Large intestine (tissue), 12 donors: ENCODE measurements at places on chromosomes 16 and 17.

- no peak for DNase-seq
Measured at GRCh38 chr17:80504686-80505413, 28.4 kb upstream of the NPTX1 start.

GRCh38 chr17:68255731-68256538 is 8.1 kb downstream of the AMZ2 start:
- DNase-seq = no peak

DNA sequence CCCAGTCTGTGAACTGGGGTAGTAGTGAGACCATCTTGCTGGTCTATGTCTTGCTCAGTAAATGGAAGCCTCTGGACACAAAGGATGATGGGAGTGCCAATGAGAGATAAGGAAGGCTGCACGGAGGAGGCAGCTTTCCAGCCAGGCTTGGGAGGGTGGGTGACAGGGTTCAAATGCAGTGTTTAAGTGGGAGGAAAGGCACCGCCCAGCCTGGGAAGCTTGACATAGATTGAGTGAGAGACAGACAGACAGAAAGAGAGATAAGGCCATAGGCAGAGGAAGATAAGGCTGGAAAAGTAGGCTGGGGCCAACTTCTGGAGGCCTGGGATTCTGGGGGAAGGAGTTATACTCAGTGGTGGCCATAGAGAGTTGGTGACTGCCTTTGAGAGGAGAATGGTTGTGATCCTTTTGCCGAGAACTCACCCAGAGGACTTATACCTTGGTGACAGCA is 7.2 kb upstream of the COL1A1 start:
- DNase-seq = no peak

GRCh38 chr17:74123350-74123749 is 80.1 kb upstream of the RPL38 start:
- no peak for DNase-seq

GRCh38 chr16:16881814-16882213 is 502.9 kb downstream of the NPIPA7 start:
- DNase-seq = no peak

- no peak for DNase-seq
Measured at GRCh38 chr16:59886021-59886420, 1151.9 kb upstream of the GOT2 start.

DNA sequence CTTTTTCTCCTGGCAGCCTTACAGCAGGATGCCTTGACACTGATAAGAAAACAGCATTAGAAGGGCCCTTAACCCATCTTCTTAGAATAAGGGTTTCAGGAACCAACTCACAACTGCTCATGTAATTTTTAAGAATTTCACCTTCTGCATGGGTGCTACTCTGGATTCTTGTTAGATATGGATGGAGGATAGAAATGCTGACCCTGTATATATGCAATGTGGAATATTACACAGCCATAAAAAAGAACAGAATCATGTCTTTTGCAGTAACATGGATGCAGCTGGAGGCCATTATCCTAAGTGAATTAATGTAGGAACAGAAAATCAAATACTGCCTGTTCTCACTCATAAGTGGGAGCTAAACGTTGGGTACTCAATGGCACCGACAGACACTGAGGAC is 423.5 kb downstream of the CA10 start:
- DNase-seq = no peak
